ENCODE measurements at places on chromosomes 11 and 22. TPM values are rescaled to one million over a fixed set of nuclear protein-coding genes. Genes with fewer than 3 reads are reported as not detected.

TEX12 gene
- not detected for total RNA-seq

MRGPRX4 gene
- not detected for total RNA-seq

APLNR gene
- total RNA-seq: not detected

GRCh38 chr22:45640941-45641621 is 30.6 kb upstream of the ATXN10 start:
- DNase-seq: no peak

ZNF214 gene
- total RNA-seq: 1.8 TPM

DNA sequence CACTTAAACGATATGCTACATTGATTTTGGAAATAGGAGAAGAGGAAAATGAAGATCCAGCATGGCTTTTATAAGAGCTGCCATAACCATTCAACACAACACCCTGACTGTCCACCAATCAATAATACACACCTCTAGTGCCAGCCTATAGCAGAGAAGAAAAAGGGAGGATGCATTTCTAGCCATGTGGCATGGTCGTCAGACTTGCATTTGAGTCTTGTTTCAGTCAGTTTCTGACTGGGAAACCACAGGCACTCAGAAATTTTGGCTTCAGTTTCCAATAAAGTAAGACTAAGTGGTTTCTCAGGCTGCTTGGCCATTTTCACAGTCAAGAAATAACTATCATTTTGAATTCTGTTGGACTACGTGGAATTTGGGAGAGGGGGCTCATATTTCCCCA is 523.5 kb upstream of the LRRC4C start:
- no peak for DNase-seq

OR6A2 gene
- not detected for total RNA-seq

DNA sequence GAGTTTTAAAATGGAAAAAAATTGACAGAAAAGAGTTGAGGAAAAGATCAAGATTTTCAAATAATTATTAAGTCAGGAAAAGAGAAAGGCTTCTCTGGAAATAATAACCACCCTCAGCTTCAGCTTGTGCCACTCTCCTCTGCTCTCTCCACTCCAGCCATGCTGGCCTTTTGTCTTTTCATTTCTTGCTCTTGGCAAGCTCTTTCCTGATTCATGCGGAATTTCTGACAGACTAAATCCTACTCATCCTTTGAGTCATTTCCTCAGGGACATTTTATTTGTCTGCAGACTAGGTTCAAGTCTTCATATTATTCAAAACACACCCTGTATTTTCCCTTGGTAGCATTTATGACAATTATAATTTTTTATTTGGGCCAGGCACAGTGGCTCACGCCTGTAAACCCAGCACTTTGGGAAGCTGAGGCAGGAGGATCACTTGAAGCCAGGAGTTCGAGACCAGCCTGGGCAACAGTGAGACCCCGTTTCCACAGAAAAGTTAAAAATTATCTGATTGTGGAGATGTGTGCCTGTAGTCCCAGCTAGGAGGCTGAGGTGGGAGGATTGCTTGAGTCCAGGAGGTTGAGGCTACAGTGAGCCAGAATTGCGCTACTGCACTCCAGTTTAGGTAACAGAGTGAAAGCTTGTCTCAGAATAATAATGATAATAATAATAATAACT is 7.8 kb upstream of the P4HA3 start:
- DNase-seq: peak; percentile 93

All from HFFc6 (cell line).